T1000 (cell line): ENCODE measurements at places on chromosomes 11 and 22.

GRCh38 chr11:64453466-64453865 is 94.5 kb downstream of the RPS6KA4 start:
- no peak for DNase-seq

DNA sequence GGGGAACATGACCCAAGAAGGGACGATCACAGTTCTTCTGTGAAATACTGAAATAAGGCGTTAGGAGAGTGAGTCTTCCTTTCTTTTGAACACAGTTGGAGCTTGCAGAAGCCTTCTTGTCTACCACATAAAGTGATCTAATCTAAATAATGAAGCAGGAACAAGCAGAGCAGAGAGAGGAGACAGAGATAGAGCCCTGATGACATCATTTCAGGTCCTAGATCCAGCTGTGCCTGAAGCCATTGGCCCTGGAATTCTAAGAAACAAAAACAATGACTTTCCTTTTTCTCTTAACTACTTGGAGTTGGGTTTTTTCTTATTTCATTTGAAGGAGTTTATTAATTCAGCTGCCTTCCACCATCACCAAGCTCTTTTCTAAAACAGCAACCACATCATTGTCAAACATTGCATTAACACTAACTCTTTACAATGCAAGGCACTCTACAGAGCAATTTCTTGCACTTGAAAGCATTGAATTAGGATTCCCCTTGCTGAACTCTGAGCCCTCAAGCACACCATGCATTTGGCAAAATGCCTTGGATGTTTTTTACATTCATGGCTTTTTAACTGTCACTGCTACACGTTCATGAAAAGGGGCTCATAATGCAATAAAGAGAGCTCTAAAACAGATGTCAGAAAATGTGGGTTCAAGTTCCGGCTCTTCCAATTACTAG is 117.2 kb upstream of the TIMP3 start:
- DNase-seq = no peak

- no peak for DNase-seq
These were observed 102.1 kb downstream of the RASSF10 start for GRCh38 chr11:13110929-13111812.

DNA sequence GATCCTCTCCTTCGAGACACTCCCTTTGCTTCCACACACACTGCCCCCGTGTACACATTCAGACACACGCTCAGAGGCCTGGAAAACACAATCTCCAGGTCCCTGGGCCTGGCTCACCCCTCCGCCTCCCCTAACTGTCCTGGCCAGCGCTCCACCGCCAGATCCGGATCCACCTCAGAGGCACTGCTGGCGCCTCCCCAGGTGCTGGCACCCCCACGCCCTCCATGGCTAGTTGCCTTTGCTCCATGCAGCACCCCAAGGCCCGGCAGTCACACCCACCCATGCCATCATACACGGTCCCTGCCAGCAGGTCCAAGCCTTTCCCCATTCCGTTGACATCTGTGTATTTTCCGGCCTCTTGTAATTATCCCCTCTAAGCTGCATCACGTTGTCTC is 11.1 kb downstream of the SPTBN2 start:
- no peak for DNase-seq

DNA sequence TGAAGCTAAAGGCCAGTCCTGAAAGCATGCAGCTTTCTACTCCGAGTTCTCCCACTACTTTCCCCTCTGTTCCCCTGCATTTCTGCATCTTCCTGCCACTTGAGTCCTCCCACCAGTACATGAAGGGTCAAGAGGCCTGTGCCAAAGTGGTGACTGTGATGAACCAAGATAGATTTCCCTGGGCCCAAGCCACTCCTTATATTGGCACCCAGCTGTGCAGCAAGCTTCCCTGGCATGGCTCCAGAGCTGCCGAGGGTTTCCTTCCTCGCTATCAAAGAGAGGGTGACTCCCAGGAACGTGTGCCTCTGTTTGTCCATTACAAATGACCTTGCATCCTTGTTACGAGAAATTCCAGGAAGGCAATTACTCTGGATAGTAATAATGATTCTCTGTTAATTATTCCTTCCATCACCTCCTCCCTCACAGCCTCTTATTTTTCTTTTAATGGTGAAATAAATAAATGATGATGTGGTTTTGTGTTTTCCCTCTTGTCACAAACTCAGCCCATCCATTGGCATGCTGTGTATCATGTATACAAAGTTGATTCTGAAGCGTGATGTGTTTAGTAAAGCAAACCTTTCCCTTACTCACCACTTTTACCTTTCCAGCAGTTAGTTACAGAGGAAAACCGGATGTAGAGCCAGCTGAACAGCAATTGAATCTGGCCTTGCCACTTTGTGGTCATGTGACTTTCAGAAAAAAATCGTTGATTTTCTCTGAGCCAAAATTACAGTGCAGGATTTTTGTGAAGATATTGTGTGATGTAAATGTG is 8.3 kb downstream of the SRSF8 start:
- DNase-seq = no peak
